ENCODE measurements at places on chromosomes 2 and 18.

DNA sequence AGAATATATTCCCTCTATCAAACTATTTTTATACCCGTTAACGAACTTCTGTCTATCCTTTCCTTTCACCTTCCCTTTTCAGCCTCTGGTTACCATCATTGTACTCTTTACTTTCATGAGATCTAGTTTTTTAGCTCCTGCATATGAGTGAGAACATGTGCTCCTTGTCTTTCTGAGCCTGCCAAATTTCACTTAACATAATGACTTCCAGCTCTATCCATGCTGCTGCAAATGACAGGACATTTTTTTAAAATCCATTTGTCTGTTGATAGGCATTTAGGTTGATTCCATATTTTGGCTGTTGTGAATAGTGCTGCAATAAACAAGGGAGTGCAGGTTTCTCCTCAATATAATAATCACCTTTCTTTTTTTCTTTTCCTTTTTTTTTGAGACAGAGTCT lies 8.2 kb upstream of the CCDC195 start:
- DNase-seq = no peak

DNA sequence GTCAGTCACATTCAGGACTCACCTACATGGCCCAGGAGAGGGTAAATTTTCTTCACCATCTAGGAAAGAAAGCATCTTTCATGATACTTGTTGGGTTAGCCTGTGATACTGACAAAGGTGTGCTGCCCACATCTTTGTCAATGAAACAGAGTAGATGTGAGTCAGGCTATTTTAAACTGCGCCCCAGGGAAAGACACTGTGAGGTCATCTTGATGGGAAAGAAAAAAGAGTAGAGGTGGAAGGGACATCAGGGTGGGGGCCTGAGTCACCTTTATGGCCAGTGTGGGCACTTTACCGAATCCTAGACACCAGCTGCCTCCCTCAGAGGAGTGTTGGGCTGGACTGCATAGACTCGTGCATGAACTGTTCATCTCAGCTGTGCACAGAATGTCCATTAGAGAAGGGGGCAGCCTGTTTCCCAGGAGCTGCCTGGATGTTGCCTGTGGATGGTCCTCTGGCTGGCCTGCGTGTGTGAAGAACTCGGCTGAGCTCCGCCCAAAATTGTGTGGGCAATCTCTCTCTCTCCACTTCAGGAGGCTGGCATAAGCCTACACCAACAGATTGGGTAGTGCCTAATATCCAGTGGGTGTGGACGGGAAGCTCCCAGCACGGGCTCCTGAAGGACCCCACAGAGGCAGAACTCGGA lies 278.7 kb upstream of the PXDN start:
- DNase-seq = no peak

DNA sequence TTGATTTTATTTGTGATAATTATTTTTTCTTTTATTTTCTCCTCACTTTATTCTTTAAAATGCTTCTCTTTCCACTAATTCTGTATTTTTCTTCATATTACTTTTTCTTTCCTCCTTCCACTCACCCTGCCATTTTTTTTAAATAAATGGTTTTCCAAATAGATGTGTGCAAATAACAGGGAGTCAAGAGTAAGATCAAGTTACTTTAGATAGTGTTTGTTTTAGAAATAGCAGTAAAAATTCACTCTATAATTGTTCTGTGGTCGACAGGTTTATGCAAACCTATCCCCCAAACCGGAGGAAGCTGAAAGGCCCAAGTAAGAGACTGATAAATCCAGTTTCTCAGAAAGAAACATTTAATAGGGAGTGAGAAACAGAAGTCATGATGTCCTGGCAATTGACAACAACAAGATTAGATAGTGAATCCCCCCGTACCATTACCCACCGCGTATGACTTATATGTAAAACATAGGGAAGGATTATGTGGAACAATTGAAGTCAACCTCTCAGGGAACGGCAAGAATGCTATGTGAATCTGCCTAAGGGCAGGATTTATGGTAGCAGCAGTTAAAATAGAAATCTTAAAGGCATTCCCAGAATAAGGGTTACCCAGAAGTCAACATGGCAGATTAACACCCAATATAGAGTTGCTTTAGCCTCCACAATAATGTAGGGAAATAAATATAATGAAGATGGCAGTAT lies 75.5 kb downstream of the KYNU start:
- no peak for DNase-seq

DNA sequence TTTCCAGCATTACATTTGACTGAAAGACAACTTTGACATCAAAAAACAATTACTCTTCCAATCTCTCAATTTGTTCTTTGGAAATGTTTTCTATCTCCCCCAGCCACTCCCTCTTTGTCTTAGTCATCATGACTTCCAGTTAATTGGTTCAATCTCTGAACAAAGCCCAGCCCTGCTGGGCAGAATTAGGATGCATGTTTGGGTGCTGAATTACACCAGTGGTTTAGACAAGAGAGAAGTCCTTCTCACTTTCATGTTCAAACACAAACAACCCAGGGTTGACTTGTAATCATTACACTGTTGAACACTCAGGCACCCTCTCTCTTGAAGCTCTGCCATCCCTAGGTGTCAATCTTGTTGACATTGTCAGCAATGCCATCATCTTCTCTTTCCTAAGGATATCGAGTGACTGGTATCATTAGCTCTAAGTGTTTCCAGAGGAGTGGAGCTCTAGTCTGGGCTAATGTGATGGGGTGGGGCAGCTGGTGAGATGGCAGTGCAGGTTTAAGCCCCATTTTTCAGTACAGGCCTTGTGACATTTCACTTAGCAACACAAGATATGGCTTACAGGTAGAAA lies 90.8 kb upstream of the MEIS1 start:
- no peak for DNase-seq

DNA sequence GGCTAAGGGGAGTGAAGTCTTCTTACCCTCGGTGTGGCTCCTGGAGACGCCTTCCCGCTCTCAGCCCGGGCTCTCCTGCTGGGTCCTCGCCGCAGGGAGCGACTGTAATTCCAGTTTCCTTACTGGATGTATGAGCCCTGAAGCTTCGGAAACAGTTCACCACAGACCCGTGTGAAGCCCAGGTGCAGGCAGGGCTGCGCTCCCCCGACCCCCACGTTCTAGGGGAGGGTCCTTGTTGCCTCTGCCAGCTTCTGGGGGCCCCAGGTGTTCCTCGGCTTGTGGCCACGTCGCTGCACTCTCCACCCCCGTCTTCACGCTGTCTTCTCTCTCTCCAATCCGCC lies 5.1 kb upstream of the ASB1 start:
- DNase-seq = no peak

- DNase-seq = peak; percentile 23
Measured at GRCh38 chr2:191618786-191619185, 59.1 kb upstream of the NABP1 start.

DNA sequence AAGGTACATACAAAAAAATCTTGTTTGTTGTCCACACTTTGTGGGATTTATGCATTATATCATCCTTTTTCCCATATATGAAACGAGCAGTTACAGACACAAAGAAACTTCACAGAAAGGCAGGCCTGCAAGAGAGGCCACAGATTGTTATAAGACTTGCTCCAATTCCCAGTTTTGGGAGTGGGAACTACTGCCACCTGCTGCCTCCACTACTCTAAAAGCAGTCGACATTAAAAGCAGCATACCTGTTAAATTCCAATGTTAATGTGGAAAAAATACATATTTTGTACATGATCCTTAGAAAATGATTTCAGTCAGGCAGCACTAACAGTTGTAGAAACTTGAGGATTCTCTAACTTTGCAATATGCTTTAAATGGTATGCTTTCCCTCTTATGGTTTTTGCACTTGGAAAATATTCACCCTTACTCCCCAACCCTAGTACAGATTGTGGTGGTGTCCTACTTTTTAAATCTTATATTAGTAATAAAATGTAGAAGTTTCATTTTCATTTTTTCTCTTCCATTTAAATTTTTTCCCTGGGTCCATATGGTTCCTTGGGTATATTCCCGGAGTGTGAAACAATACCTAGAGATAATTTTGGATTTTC lies 37.9 kb downstream of the SLC38A11 start:
- peak; percentile 50 for DNase-seq

DNA sequence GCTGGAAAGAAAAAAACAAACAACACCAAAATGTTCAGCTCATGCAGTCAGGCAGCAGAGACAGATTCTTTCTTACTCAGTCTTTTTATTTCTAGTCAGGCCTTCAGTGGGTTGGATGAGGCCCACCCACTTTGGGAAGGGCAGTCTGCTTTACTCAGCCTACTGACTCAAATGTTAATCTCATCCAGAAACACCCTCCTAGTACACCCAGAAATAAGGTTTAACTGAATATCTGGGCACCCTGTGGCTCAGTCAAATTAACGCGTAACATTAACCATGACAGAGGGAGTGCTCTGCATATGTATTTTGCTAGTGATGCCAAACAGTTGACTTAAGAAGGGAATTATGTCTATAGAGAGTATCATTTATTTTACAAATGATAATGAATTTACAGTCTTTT lies 401.6 kb downstream of the PARD3B start:
- DNase-seq = no peak

DNA sequence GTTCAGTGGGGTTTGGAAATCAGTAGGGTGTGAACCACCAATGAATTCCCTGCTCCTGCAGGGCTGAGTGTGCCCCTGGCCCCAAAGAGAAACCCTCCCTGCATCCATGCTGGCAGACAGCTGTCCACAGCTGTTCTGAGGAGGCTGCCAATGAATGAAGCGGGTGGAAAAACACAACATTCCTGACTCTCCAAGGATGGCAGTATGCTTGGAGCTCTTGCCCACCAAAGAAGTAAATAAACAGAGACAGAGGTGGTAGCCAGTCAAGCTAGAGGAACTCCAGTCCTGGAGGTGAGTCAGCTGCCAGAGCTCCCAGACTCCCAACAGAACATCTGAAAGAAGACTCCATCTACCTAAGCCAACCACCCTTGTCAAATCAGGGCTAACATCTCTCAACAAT lies 6.2 kb downstream of the ZBTB7C start:
- peak; percentile 32 for DNase-seq

DNA sequence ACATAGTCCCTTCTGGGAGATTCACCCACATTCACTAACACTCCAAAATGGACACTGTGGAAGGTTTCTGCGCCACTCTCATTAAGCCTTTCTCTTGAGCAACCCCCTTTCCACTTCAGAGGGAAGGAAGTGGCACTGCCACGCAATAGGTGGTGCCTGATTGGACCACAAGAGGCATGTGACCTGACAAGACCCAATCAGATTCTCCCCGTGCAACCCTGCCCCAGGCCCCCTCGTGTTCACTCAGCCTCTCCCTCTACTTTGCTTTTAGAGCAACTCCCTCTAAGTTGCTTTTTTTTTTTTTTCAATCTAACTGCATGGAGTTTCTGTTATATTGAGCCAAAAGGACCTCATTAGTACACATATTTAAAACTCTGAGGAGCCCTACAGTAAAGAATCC lies 158.0 kb downstream of the EN1 start:
- no peak for DNase-seq

GRCh38 chr18:48184118-48184517 lies 225.1 kb downstream of the ZBTB7C start:
- no peak for DNase-seq

DNA sequence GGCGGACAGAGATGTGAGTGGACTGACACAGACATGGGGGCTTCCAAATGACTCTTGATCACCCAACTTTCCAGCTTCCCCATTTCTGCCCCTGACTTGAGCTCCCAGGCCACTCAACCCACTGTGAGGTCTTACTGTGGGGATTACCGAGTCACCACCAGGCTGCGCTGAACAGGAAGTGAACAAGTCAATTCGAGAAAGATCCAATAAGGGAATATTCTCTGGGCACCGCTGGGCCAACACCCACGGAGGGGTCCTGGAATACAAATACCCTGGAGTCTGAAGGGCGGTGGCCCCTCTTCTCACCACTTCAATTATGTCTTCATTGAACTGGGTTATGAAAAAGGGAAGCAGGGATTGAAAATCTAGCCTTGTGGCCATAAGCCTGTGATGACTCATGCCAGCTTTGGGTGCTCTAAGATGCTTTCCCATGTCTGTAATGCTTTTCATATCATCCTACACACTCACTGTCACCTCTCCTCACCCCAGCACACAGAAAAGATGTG lies 37.7 kb downstream of the BCL11A start:
- peak; percentile 92 for DNase-seq

GRCh38 chr18:45316127-45316526 lies 299.1 kb upstream of the SLC14A2 start:
- DNase-seq = no peak

GRCh38 chr2:240731178-240731545 lies 39.5 kb downstream of the AQP12A start:
- no peak for DNase-seq

GRCh38 chr2:26495705-26496297 lies 17.9 kb upstream of the OTOF start:
- DNase-seq = no peak

DNA sequence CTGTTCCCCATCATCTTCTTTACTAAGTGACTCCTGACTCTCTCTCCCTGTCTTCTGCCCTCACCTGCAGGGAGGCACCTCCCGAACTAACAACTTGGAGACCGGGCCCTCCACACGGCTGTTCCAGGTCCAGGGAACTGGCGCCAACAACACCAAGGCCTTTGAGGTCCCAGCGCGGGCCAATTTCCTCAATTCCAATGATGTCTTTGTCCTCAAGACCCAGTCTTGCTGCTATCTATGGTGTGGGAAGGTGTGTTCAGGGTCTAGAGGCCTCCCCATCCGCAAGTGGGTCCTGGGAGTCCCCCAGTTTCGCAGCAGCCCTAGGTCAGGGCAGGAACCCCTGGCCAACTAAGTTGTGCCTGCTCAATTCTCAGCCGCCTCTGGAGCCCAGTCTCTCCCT lies 15.5 kb downstream of the VIL1 start:
- no peak for DNase-seq

DNA sequence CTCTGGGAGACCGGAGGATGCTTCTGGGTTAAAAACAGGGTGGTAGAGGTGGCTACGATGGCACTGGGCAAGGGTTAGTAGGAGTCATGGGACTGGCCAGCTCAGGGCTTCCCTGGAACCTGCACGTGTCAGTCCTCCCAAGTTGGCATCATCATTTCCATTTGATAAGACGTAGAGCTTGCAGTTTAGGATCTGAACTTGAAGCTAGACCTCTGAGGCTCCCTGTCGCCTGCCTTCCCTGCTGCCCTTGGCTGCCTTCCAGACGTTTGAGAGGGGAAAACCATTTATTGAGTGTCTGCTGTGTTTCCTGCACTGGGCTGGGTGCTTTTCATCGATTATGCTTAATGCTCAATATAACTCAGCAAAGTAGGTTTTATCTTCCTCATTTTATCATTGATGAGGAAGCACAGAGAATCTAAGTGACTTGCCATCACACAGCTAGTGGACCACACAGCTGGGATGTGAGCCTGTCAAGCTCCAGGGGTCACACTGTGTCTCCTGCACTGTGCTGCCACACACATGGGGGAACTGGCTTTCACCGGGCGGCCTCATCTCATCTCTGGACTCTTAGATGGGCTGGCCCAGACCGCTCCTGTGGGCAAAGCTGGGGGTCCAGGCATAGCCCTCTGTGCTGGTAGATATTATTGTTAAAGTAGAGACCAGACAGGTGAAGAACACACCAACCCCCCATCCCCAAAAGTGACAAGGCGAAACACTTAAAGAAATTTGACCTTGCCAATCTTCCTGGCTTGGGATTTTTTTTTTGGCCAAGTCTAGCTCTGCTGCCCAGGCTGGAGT lies 7.8 kb downstream of the NT5DC4 start:
- DNase-seq = no peak

GRCh38 chr2:124647663-124648062 lies 622.6 kb downstream of the CNTNAP5 start:
- no peak for DNase-seq

GRCh38 chr2:106269591-106270291 lies 75.6 kb upstream of the UXS1 start:
- DNase-seq = no peak

All from astrocyte of the spinal cord (primary cell).